ENCODE measurements at places on chromosomes 7 and 10. TPM values are rescaled to one million over a fixed set of nuclear protein-coding genes. Genes with fewer than 3 reads are reported as not detected.

DNA sequence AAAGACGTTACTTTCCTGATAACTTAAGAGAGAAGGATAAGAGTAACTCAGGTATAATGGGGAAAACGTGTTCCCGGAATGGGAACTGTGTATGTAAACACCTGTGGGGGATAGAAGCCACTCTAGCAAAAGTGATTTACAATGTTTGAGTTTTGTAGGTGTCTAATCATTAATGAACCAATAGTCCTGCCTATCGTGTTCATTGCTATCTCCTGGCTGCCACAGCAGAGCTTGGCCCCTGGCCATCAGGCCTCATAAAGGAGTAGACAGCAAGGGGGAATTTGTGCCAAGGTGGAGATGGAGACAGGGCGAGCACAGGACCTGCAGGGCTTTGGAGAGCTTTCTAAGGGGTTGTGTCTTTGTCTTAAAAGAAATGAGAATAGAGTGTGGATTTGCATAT is 102.1 kb downstream of the GAD2 start:
- H3K27ac ChIP-seq = no peak overlapping the region
- H3K36me3 ChIP-seq = no peaks in the 10 kb centered on the region
- H3K4me3 ChIP-seq = no peak overlapping the region
- no peaks in the 10 kb centered on the region for H3K27me3 ChIP-seq
- no peak for DNase-seq

The ITGA8 gene
- polyA plus RNA-seq = not detected

DNA sequence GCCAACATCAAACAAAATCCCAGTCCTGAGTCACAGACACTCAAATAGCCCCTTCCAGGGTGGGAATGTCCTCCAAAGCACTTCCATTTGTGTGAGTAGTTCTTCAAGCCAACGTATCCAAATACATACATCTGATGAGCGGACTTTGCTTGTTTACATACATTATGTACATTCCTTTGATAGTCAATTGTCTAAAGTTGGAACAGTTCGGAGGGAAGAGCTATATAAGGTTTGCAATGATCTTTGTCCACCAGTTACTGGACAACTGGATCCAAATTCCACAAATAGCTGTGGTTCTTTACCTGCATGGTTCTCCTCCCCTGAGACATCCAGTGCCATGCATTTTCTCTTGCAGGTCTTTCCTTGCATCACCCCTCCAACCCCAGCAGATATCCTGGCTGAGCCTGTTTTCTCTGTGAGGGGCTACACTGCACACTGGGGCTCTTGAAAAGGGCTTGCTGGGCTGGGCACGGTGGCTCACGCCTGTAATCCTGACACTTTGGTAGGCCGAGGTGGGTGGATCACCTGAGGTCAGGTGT is 4.7 kb upstream of the MGMT start:
- peaks cover 8% of the 10 kb centered on the region for H3K4me1 ChIP-seq
- DNase-seq = no peak
- no peak overlapping the region for H3K4me3 ChIP-seq
- no peak overlapping the region for H3K27ac ChIP-seq
- H3K36me3 ChIP-seq = no peaks in the 10 kb centered on the region
- H3K27me3 ChIP-seq = peaks cover 6% of the 10 kb centered on the region

GRCh38 chr10:15084502-15084922 is 4.1 kb downstream of the ACBD7 start:
- H3K27ac ChIP-seq = no peak overlapping the region
- H3K36me3 ChIP-seq = no peaks in the 10 kb centered on the region
- no peak for DNase-seq
- H3K4me3 ChIP-seq = no peak overlapping the region
- no peaks in the 10 kb centered on the region for H3K27me3 ChIP-seq

- no peaks in the 10 kb centered on the region for H3K27me3 ChIP-seq
- no peak overlapping the region for H3K4me3 ChIP-seq
- H3K36me3 ChIP-seq = peaks cover 10% of the 10 kb centered on the region
- peak overlapping the region; percentile 22 for H3K27ac ChIP-seq
- DNase-seq = no peak
Observed at GRCh38 chr10:87918254-87918859, 54.9 kb downstream of the PTEN start.
